ENCODE measurements at places on chromosomes 16 and 17.
A peak's percentile ranks its signal among the peaks of the same experiment; 100 is the strongest.

GRCh38 chr17:14866266-14866665 lies 398.9 kb downstream of the PMP22 start:
- DNase-seq, result no peak

DNA sequence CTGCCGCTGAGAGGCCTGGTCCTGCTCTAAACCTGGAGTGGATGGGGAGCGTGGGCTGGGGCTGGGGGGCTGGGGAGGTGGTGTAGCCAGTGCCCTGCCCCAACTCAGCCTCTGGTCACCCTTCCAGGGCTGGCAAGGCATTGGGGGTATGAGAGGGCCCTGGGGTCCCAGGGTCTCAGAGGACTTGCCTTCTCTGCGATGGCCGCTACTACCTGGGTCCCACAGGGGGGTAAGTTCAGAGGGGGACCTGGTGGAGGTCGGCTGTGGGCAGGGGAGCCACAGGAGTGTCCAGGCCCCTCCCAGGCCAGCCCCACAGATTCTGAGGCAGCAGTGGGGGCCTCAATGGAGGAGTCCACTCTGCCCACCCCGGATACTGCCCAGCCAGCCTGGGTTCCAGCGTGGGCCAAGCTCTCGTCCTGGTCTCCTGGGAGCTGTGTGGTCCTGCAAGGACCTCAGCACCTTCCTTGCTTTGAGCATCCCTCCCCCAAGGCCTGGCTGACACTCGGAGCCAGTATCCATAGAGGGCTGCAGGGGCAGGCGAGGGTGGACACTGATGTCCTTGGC lies 20.5 kb downstream of the JPH3 start:
- DNase-seq, result no peak

DNA sequence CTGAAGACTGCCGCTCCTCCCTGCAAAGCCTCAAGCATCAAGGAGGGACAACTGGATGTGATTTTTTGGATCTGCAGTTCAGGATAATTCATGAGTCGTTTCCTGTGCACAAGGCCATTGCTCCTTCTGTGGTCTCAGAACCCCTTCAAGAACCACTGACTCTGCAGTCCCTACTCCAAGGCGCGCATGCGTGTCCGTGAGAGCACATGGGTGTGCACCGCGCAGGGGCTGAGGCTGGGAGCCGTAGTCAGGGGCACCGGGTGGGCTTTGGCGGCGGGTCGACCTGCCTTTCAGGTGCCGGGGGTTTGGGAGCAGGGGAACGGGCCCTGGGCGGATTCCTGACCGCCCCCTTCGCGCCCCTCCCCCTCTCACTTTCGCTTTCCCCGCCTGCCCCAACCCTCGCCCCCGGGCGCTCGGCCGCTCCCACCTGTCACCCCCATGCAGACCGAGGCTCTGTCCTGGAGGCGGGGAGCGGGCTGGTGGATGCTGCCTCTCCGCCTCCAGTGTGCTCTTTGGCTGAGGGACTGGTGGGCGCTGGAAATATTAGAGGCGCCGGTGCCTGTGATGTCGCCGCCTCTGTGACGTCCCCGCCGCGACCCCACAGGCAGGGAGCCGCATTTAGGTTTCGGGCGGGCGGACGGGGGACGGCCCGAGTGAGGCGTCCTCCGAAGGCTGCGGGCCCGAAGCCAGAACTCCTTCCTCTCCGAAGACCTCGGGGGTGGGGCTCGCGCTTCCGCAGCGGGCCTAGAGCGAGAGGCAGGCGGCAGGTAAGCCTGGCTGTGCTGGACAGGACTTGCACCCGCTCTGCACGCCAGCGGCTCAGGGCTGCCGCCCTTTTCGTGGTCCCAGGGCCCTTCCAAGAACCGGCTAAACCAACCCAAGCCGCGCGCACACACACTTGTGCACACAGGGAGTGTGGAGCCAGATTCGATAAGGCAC lies at the start of gene SPATA32:
Gene SPATA32 (minus strand): TSS at position 518 of the 939 bp plus-strand sequence. CDS start 78 bp downstream, at position 440.
- peak; percentile 13 for DNase-seq

- no peak for DNase-seq
Observed at GRCh38 chr17:51718983-51719382, 439.5 kb downstream of the CA10 start.

GRCh38 chr16:52544703-52545102 lies 2.2 kb downstream of the TOX3 start:
- DNase-seq, result no peak

GRCh38 chr16:65876624-65877023 lies 489.9 kb upstream of the CDH5 start:
- no peak for DNase-seq

DNA sequence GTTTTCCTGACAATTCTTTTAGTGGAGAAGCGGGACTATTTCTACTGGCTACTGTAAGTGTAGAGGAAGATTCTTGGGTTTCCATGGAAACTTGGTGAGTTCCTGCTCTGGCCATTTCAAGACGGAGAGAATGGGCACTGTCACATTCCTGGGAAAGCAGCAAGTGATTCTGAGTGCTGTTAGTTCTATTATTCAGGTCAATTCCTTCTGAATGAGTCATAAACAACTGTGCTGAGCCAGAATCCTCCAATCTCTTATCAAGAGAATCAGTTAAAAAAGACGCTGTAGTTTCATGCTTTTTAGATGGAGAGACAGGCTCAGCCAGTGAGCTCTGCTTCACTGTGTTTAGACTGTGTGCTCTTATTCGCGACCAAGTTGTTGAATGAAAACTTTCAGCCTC lies 19.6 kb downstream of the AKAP10 start:
- no peak for DNase-seq

DNA sequence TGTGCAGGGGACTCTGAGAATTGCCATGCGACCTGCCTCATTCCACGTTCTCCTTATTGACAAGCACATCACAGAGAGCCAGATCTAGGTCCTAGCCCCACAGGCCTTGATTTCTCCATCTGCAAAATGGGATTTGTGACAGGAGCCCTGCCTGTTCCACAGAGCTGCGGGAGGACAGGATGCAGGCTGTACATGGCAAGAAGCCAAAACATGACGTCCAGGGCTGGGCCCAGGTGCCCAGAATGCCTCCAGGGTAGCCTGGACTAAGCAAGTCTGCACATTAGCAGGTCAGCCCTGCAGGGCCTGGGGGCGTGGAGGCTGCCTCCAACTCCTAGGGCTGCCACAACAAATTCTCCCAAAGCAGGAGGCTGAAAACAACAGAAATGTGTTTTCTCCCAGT lies 235.7 kb upstream of the SDK2 start:
- no peak for DNase-seq

DNA sequence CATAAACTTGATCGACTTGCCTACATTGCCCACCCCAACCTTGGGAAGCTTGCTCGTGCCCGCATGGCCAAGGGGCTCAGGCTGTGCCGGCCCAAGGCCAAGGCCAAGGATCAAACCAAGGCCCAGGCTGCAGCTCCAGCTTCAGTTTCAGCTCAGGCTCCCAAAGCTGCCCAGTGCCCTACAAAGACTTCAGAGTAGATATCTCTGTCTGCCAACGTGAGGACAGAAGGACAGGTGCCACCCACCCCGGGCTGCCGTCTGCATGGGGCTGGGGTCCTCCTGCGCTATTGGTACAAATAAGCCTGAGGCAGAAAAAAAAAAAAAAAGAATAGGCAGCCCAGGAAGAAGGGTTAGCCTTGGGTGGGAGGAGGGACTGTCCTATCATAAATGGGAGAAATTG lies 37.1 kb downstream of the DNAH2 start:
- DNase-seq, result no peak

DNA sequence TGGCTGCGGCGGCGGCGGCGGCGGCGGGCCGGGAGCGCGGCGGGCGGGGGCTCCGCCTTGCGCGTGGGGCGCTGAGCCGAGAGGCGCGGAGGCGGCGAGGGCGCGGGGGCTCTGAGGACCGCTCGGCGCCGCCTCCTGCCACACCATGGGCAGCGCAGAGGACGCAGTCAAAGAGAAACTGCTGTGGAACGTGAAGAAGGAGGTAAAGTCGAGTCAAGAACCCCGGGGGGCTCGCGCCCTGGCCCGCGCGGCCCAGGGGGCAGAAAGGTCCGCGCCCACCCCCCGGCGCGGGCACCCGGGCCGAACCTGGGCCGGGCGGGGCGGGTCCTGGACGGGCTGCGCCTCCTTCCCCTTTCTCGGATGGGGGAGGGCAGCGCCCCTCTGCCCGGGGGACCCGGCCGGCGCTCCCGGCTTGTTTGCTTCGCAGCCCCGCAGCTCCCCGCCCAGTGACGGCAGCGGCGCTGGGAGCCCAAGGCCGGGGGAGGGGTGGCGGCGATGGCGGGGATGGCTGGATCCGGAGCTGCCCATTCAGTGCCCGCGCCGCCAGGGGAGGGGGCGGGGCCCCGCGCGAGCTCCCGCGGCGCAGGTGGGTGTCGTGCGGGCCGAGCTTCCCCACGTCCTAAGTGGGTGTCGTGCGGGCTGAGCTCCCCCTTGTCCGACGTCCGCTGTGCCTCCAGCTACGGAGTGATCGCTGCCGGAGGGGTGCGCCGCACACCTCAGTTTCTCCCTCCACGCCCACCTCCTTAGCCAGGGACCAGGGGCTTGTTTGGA lies 428 bp downstream of the SGSM2 start:
- no peak for DNase-seq

DNA sequence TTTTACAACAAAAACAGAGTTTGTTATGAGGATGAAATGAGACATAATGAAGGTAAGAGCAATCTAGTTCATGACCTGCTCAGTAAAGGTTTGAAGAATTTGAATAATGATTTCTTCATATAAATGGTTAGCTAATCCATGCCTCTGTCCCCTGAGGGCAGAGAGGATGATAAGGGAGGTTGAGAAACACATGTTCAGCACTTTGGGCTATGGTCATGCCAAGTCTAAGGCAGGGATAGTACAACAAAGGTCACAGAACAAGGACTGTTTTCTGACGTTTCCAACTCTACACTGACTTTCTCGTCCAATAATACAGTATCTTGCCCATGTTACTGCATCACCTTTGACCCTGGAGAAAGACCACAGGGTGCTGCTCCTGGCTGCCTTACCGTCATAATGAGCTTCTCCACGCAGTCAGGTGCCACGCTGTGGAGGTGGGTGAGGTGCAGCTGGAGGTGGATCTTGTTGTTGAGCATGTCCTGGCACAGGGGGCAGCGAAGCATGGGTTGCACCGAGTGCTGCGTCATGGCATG lies 236.7 kb downstream of the ZFHX3 start:
- DNase-seq, result no peak

- DNase-seq, result no peak
Observed at GRCh38 chr16:58035356-58036170, 10.0 kb downstream of the MMP15 start.

DNA sequence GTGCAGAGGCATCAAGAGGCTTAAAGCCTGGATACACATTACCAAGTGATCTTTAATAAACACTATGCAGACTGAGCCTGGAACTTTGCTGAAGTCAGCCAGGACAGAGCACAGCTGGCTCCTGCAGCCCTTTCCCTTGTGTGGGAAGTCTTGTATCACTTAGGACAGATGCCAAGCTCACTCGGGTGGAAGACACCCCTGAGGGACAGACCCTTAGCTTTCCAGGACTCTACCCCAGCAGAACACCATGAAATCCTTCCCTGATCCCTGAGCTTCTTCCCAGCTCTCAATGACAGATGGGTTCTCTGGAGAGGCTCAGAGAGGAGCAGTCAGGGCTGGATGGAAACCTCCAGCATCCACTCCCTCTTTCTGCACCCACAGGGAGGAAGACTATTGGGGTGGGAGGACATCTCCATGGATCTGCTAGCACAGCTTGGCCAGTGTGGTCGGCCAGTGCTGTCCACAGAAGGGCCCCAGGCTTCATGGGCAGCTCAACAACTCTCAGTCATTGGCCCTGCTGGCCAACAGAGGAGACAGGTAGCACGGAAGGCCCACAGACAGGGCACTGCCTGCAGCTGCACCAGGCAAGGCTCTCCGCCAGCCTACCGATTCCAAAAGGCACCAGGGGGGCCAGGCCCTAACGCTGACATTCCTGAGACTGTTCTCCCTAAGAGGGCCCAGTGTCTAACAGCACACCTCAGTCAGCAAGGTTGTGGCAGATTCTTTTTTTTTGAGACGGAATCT lies 15.9 kb downstream of the RAB5C start:
- no peak for DNase-seq

- no peak for DNase-seq
Observed at GRCh38 chr17:44646280-44646679, 10.0 kb upstream of the MEIOC start.

- peak; percentile 87 for DNase-seq
Observed at GRCh38 chr16:74984529-74985296, at the start of gene WDR59. Gene WDR59, minus strand, starts transcription at chr16:74985123. Its CDS starts 106 bp downstream, at chr16:74985017.

DNA sequence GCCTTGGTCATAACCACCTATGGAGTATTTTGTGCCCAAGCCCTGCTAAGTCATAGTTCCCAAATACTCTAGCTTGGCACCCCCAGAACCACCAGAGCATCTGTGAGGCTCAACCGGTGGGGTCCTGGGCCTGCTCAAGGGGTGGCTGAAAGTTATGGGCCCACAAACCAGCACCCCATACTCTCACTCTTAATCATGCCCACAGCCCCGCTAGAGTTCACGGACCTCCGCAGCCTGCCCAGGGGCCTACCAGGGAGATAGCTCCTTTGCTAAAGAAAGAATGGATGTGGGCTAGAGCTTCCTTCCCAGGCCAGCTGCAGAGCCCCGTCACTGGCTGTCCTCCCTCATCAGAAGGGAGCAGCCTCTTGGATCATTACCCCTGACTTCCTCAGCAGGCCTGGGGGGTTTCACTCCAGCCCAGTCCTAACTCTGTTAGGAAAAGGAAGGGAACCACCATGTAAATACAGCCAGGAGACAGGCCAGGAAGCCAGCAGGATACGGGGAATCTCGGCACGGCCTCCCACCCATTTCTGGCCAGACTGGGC lies 1.4 kb downstream of the GIT1 start:
- no peak for DNase-seq

DNA sequence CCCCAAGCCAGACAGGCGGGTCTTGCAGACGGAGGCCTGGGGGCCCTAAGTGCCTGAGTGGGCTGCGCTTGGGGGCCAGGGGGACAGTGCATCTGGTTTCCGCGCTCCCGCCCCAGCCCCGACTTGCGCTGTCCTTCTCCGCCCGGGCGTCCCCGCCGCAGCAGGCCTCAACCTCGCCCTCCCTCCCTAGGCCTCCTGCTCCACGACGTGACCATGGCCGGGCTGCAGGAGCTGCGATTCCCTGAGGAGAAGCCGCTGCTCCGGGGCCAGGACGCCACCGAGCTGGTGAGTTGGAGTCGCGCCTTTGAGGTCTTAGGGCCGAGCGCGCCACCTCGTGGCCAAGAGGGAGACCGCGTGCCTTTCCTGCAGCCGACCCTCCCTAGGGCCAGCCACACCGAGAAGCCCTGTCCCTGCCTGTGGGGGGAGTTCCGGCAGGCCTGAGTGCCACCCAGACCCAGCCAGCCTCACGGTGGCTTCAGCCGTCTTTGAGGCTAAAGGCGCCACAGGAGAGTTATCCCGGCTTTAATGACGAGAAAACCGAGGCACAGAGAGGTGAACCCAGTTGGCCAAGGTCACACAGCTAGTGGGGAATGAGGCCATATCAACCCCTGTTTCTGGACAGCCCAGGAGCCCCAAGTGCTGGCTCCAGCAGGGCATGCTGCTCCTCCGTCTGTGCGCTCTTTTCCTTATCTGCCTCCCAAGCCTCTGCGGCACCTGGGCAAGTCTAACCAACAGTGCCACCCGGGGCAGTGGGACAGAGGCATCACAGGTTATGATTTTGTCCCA lies 12.2 kb upstream of the NDRG4 start:
- peak; percentile 62 for DNase-seq
